ENCODE measurements at places on chromosomes 11 and 22.

- DNase-seq: peak; percentile 48
These were observed 966 bp downstream of the SMTN start for GRCh38 chr22:31081963-31082605.

GRCh38 chr11:73625696-73626318 is 20.6 kb upstream of the PLEKHB1 start:
- DNase-seq: peak; percentile 70

DNA sequence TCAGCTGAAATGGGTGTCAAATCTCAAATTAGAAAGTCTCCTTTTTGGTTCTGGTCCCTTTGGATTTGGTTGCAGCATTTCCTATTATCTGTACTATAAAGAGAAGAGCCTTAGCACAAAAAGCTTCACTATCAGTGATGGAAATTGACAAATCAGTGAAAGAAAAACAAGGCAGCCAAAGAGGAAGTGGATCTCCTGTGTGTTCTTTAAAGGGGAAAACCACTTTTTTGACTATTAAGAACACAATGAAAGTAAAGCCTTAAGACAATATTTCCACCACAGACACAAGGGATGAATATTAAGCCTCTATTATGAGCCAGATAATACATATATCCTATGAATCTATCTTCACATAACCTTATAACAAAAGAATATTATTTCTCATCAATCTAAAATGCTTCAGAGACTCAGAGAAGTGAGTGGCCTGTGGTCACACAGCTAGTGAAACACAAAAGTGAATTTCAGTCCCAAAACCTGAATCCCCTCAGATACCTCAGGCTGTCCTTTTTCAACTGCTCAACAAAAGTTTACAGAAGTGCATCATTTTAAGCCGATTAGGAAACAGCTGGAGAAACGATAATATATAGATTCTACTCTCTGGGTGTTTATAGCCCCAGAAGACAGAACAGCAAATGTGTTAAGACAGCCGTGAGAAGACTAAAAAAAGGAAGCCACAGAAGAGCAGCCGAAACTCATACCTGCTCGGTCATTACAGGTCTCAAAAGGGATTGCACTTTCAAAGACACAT is 24.4 kb upstream of the FSHB start:
- no peak for DNase-seq

- peak; percentile 12 for DNase-seq
These were observed 98.8 kb downstream of the MED15 start for GRCh38 chr22:20606041-20606783.

DNA sequence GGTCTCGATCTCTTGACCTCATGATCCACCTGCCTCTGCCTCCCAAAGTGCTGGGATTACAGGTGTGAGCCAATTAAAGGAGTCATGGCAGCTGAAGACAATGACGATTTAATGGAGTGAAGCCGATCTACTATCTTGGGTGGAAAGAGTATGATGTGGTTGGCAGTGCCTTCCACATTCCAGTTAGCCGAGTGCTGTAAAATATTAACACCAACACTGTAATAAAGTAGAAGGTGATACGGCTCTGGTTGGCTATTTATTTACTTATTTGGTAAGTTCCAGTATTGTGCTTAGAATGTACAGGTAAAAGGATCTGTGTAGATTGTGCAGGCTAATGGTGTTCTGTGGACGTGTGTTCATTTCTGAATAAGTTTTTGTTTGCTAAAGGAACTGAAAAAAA is 149.6 kb upstream of the MTMR2 start:
- no peak for DNase-seq

DNA sequence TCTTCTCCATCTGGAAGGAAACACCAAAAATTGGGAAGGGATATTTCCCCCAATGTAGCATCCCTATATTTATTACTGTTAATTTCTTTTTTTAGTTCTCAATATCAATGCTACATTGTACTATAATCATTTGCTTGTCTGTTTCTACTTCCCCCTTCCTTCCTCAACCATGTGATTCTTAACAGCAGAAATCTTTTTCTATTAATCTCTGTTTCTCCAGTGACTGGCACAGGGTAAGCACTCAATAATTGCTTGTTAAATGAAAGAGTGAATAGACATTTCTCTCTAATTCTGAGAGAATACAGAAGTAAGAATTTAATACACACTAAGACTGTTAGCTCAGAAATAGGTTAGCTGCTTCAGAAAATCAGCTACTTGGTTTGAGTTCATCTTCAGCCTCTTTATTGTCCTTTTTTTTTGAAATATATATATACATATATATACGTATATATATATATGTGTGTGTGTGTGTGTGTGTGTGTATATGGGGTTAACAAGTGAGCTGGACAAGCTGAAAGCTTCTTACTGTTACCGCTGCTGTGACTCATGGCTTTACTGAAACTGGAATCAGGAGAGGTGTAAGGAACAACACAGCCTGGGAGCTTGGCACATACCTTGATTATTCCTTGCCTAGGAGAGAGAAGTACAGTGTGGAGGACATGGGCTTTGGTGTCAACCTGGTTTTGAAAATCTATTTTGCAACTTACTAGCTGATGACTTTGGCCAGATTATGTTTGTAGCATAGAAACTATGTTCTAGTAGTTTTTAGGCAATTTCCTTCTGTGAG is 26.2 kb upstream of the PDE3B start:
- DNase-seq: no peak

DNA sequence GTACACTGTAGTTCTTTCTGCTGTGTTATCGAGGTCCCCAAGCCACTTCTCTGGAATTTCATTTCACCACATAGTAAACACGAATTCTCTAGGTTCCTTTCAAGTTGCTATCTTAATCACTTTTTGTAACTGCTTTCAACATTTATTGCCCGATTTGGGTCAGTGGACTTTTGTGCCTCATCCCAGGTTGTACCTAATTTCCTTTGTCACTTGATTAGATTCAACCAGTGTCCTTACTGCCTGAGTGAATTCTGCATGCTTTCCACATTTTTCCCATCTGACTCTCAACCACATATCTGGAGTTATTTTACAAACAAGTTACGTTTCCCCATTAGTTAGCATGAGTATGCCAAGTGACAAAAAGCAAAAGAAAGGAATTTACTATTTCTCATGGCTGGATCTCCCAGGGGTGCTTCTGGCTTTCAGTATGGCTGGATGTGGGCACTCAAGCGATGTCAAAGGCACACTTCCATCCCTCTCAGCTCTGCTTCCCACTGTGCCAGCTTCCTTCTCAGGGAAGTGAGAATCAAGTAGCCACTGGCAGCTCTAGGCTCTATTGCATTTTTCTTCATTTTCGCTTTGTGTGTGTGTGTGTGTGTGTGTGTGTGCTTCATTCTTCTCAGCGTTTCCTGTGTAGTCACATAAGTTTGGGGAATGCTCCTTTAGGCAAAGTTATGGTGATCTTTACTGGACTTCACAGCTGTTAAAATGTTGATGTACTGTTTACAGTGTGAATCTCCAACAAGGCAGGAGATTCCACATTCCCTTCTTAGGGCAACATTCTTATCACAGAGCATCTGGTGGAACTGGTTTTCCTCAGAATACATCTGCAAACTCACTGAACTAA is 128.9 kb downstream of the DBX1 start:
- peak; percentile 89 for DNase-seq

- no peak for DNase-seq
These were observed 284 bp downstream of the CCS start for GRCh38 chr11:66593303-66593635.

- peak; percentile 97 for DNase-seq
These were observed 92.9 kb downstream of the PDHX start for GRCh38 chr11:35009191-35009943.

GRCh38 chr11:44823868-44824267 is 97.1 kb downstream of the TSPAN18 start:
- no peak for DNase-seq

DNA sequence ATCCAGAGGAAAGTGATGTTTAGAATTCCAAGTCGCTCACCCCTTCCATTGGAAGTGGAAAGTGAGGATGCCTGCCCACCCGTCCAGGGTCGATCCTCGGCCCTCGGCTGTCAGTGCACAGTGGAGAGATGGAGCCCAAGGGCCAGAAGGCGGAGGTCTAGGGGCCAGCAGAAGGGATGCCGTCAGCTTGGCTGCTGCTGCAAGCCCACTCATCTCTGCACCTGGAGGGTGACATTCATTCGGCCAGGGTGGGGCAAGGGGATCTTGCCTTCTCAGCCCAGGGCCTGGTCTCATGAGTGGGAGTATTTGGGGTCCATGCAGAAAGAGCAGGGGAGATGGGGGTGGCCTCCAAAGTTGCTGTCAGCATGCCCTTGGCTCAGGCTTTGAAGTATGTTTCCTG is 30.7 kb downstream of the LINC01488 start:
- no peak for DNase-seq

- DNase-seq: no peak
These were observed 40.3 kb upstream of the SHISAL1 start for GRCh38 chr22:44353041-44353440.

DNA sequence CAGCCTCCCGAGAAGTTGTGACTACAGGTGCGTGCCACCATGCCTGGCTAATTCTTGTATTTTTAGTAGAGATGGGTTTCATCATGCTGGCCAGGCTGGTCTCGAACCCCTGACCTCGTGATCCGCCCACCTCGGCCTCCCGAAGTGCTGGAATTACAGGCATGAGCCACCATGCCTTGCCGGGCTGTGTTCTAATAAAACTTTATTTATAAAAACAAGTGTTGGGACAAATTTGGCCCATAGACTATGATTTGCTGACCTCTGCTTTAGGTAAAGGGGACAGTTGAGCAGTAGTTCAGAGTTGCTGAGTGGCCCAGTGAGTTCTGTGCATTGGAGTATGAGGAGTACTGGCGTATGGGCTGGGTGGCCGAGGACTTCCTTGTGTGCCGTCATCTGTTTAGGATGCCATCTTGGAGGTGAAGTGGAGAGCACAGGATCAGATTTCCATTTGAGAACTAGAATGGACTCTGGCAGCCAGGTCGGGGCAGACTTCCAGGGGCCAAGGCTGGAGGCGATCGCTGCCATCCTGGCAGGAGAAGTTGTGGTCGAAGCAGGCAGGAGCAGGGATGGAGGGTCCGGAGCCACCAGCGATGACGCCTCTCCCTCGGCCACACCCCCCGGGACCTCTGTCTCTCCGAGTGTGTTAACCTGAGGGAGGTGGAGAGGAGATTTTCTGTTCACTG is 43.8 kb downstream of the FBLN1 start:
- no peak for DNase-seq

DNA sequence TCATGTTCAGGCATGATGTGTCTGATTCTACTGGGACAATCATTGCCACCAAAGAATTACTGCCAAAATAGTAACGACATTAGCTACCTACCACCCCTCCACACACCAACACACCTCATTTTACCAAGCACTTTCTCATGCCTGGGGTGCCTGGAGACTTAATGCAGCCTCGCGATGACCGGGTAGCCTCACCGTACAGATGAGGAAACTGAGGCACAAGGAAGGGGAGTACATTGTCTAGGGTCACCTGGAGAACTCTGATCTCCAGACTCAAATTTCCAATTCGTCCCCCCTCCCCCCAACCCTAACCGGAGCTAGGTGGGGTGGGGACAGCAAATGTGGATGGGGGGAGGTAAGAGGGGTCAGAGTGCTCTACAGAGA is 2.7 kb upstream of the RTN4RL2 start:
- DNase-seq: no peak

DNA sequence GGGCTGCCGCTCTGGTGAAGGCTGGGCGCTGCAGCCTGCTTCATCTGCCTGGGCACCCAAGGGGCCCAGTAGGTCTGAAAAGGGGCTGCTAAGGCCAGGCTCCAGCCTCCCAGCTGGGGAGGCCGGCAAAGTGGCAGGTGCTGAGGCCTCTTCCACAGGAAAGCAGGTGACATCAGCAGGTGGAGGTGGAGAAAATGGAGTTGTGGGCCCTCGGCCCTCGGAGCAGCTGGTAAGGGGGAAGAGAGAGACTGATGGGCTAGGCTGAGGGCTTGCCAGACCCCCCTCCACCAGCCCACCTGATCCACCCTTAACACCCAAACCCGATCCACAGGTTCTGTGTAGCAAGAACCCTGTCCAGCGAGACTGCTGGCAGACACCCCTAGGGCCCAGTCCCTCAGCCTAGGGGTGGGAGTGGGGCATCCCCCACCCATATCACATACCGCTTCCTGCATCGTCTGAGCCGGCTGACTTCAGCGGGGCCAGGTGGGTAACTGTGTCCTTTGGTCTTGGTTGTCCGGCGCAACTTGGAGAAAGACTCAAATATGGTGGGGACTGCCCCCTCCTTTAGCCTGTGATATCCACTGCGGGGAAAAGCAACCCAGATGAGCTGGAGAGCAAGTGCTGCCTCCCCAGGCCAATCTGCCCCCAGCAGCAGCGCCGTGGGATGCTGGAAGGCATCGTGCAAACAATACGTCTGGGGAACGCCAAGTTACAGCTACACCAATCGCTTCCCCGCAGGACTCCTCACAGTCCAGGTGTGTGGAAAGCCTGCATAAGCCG is 1.5 kb downstream of the THAP7 start:
- DNase-seq: no peak

Measured in A172 (cell line).